GM12892 (cell line): ENCODE measurements at places on chromosomes 5 and 9.

DNA sequence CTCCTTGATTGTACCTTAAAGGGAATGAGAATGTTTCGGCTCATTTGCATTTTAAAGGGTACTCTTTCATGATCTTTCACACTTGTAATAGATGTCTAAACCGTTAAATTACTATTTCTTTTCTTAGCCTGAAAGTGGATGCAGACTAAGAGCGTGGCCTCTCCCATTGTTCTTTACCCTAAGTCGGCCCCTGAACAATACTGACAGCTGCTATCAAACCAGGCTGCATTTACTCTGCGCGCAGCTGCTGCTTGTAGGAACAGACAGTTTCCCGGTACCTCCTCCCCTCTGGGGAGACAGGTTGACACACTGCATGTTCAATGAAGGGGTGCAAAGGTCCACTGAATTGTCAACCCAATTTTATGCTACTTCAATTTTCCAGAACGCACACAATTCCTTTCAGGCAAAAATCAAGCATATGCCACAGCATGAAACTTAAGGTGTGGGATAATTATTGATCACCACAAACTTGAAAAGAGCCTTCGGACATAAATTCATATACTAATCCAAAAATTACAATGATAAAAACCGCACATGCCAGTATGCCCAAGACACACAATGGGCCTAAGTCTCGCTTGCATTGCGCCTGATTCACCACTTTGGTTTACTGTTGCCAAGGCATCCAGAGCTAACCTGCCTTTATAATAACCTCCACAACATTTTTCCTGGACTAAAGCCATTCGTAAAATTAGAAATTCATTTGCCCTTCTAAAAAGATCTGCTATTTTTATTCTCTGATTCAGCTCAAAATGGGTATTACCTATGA is 39.7 kb downstream of the TLE1 start:
- DNase-seq: no peak

GRCh38 chr9:109981091-109981490 is 201.1 kb downstream of the PALM2AKAP2 start:
- DNase-seq: no peak

DNA sequence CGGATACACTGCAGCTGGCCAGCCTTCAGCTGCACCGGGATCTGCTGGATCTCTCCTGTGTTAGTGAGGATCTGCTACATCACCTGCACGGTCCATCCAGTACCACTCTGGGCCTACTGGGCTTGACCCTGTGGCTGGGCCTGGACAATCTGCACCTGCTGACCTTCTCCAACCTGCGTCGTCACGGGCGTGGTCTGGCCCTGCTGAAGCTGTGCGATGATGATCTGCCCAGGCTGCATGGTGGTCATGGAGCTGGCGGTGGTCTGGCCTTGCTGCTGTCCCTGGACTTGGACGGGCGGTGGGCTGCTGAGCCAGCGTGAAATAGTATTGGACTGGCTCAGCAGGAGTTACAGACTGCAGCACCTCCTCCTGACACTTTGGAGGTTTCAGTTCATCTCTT is 137.1 kb upstream of the GAS1 start:
- no peak for DNase-seq

DNA sequence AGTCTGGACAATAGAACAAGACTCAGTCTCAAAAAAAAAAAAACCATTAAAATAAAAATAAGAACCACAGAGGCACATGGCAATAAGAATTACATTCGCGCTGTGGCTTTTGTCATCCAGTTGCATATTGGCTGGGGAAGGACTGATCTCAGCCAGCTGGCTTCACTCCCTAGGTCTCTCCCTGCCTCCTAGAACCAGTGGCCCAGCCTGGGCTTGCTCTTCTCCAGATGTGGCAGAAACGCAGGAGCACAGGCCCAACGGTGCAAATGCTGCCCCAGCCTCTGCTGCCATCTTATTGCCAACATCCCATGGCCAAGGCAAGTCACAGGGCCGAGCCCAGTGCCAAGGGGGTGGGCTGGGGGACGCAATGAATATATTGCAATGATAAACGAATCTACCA is 37.0 kb downstream of the NKX2-5 start:
- DNase-seq: no peak

- DNase-seq: no peak
Measured at GRCh38 chr9:123568691-123569688, 213.0 kb downstream of the CRB2 start.

- no peak for DNase-seq
Measured at GRCh38 chr9:2336055-2336454, 285.5 kb upstream of the VLDLR start.

DNA sequence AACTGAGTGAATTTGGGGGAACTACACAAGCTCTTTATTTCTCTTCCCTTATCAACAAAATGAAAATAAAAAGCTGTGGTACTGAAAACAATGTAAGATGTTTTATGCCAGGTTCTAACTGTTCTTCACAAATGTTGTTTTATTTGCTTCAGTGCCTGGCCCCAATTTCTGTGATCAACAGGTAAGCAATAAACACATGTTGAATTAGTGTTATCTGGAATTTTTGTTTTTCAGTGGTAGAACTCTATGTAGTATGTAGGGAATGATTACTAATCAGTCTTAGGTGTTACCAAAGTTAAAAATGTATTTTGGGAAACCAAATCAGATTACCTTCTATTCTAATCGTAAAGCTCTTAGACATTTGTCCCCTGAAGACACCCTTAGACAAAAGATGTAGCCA is 7.5 kb upstream of the DPYSL3 start:
- no peak for DNase-seq

DNA sequence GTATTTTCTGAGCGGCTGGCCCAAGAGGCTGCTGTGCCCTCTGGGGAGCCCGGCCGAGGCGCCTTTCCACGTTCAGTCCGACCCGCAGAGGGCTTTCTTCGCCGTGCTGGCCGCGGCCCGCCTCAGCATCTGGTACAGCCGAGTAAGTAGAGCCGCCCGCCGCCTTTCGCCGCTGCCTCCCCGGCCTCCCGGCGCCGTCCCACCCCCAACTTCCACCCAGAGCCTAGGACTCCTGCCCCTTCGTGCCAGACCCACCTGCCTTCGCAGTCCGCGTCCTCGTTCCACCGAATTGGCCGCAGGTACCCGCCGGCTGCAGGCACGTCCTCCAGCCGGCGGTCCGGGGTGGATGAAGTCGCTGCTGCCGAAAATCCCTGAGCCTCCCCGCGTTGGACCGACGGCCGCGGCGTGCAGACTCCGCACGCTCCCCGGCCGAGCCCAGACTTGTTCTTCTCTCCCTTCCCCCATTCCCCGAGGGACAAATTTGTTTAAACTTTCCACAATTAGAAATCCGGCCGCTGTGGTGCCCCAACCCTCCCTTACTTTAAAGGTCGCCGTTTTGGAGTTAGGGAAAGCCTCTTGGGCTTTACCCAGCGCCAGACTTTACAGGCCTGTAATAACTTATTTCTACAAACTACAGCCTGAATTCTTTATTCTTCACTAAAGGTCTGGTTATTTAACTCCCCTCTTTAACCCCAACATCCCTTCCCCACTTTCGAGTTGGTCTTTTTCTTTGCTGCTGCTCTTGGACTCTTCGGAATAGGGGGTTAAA is 589 bp downstream of the RIC1 start:
- DNase-seq: peak; percentile 25

DNA sequence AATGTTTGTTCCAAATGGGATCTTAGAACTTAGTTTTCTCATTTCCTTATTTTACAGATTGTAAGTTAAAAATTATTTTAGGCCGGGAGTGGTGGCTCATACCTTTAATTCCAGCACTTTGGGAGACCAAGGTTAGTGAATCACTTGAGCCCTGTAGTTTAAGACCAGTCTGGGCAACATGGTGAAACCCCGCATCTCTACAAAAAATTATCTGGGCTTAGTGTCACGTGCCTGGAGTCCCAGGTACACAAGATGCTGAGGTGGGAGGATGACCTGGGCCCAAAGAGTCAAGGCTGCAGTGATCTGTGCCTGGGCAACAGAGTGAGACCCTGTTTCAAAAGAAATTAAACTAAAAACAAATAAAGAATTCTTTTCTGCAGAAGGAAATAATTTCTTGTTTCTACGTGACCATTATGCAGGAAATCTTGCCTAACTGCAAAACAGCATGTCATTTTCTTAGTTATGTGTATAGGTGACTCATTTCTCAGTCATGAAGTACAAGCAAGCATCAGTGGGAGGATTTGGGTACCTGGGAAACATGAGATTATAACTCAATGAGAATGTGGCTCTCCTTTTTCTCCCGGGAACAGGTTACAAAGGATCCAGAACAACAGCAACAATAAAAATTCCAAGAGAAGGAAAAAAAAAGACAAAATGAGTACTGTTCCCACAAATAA is 375.1 kb upstream of the ST8SIA4 start:
- DNase-seq: no peak

DNA sequence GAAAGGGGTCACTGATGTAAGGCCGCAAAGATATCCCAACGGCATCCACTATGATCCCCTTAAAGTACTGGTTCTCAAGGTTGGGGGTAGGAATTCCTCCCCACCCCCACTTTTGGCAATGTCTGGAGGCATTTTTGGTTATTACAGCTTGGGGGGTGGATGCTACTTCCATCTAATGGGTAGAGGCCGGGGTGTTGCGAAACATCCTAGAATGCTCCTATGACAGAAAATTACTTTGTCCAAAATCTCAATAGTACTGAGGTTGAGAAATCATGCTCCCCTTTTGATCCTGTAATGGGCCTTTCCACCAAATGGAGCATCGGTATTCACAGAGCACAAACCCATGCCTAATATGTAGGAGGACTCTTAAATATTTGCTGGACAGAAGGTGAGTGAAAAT is 20.8 kb upstream of the TCERG1 start:
- no peak for DNase-seq
